ENCODE measurements at places on chromosomes 2 and 18.

DNA sequence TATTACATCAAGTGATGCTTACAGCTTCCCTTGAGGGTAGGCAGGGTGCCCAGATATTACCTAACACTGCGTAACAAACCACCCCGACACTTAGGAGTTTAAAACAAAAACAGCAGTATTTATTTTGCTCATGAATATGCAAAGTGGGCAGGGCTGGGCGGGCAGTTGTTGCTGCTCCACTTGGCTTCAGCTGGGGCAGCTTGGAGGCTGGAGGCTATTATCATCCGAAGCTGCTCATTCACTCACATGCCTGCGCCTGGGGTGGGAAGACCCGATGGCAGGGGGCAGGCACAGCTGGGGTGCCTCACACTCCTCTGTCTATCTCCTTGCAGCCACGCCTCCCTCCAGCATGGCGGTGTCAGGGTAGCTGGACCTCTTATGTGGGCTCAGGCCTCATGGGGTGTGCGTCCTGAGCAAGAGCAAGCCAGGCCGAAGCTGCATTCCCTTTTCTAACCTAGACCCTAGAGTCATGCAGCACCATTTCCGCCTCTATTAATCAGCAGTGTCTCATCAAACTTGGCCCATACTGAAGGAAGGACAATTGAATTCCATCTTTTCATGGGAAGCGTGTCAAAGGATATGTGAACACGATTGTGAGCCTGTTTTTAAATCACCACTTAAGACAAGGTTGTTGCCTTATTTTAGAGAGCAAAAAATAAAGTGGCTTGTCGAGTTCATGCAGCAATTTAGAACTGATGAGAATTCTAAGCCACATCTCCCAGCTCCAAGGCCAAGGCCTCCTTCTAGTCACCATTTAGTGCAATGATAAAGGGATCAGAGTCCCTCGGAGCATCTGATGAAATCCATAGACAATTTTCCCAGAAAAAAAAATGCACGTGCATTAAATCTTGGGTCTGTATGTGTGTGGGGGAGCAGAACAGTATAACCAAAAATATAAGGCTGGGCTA lies 54.9 kb downstream of the SDC1 start:
- no peak for DNase-seq

DNA sequence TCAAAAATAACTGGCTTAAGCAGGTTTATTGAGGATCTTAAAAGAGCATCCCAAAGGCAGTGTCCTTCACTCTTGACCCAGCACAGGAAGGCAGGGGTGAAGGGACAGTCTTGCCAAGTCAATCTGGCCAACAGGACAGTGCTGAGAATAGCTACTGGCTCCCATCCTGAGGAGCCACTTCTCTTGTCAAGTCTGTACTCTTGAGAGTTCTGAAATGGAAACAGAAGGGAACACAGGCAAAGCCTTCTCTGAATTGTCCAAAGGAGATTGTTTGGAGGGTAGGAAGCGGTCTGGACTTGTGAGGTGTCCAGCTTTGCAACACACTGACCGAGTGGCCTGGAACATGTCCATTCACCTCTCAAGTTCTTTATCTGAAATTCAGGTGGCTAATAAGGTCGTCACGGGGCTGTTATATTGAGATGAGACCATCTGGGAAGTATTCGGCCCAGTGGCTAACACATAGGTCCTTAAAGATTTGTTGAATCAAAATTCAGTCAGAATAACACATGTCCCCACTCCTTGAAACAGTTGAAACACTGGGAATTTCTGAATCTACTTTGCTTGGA lies 99.5 kb upstream of the FHL2 start:
- DNase-seq, result no peak

- no peak for DNase-seq
These were observed 289.6 kb downstream of the CDH2 start for GRCh38 chr18:27887287-27887686.

DNA sequence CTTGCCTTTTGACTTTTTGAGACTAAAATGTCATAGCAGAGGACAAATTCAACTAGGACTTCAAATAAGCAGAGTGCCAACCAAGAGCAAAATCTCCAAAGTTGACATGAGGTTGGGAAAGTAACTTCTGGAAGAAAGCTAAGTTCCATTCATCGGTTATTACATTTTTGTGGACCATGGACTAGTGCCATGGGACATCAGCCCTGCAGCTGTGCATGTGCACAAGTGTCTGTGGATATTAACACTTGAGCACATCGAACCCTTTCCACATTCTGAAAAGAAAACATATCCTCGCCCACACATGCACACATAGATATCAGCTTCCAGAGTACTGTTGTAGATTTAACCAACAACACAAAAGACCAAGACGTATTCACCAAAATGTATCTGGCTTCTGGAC lies 262.6 kb downstream of the NYAP2 start:
- no peak for DNase-seq

DNA sequence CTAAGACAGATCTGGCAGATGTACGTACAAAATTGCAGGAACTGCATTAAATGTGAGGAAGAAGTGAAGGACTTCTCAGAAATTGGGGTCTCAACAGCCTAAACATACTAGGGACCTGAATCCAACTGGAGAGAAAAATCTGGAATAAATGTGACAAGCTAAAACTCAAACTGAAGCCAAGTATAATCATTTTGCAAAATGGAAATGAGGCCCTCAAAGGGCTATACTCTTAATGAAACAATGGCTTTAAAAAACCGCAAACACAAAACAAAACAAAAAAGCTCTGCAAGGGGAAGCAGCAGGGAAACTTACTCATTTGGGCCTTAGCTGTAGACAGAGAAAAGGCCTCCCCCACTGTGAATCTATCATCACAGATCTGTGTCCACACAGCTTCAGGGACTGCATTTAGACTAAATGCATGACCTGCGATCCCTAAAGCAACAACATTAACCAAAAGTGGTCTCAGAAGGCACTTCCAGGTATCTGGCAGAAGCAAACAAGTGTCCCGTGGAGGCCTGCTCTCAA lies 63.2 kb downstream of the CCBE1 start:
- no peak for DNase-seq

GRCh38 chr2:174280596-174280995 lies 32.3 kb upstream of the OLA1 start:
- peak; percentile 40 for DNase-seq

DNA sequence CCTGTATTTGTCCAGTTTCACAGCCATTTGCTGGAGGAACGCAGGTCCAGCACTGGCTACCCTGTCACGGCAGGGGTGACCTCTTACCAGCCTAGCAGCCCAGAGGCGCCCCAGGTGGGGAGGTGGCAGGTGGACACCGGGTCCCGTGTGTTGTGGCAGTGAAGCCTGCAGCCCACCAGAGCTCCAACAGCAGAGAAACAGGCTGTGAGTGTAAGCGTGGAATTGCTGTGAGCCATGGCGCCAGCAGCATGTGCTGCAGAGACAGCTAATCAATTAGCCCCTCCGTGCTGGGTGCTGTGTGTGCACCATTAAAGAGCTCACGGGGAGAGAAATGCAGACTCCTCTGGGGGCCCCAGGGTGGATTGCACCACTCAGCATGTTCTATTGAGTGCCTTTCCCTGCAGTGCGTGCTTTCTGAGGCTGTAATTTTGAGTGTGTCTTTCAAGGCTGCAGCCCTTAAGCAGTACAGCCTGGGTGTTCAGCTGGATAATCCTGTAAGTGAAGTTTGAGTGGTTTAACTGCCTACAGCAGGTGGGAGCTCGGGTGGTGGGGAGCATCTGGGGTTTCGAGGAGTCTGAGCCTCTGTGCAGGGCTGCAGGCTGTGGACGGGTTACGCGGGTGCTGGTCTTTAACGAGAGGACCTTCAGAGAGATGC lies 15.9 kb downstream of the RTP5 start:
- peak; percentile 33 for DNase-seq

Data from NCI-H2171 treated with DMSO at 0.1 percent for 48 hours (cell line).